Stimulated activated CD8-positive, alpha-beta memory T cell treated with anti-CD3 and anti-CD28 coated beads, Interleukin-15, amount 100 ng/mL, for 1 hour (primary cell): ENCODE measurements at places on chromosomes 1 and 21.

GRCh38 chr1:119080586-119080985 lies 59.9 kb downstream of the WARS2 start:
- no peak for DNase-seq

GRCh38 chr1:155272466-155273342 lies 600 bp downstream of the CLK2 start:
- no peak for DNase-seq

DNA sequence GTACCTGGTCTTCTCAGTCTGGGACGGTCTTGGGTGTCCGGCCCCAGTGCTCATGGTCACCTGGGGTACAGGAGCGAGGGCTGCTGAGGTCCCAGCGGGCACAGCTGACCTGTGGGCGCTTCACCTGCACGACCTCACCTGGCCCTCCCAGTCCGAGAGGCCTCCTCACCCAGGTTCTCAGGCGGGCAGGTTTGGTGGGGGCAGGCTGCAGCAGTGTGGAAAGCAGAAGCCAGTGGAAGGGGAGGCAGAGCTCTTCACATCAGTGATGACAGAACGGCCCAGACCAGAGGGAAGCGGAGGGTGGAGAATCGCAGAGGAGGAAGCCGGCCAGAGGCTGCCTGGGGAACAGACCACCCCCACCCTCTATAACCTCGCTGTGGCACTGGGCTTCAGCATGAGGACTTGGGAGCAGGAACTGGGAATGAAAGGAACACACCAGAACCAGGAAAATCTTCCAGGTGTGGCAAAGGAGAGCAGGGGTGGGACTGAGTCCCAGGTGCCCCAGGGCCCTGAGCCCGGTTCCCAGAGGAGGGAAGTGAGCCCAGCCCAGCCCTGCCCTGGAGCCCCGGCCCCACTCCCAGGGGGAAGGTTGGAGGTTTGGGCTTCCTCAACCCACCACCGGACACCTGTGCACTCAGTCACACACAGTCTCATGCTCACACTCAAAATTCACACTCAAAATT lies 265.2 kb upstream of the VAMP3 start:
- no peak for DNase-seq

DNA sequence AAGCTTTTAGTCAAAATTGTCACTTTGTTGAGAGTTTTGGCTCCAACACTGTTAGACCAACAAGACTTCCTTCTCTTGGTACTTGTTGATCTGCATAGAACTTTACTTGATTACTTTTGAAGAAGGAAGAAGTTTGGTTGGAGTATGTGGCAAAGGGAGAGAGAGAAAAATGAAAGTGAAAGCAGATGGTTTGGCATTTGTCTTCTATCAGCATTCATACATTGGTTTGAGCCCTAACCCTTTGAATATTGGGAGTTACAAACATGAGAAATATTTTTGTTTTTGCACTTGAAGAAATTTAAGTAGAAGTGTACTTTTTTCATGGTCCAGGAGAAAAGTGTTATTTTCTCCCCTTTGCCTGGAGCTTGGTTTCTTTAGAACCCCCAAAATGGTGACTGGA lies 169.8 kb downstream of the ADGRL4 start:
- DNase-seq, result no peak

DNA sequence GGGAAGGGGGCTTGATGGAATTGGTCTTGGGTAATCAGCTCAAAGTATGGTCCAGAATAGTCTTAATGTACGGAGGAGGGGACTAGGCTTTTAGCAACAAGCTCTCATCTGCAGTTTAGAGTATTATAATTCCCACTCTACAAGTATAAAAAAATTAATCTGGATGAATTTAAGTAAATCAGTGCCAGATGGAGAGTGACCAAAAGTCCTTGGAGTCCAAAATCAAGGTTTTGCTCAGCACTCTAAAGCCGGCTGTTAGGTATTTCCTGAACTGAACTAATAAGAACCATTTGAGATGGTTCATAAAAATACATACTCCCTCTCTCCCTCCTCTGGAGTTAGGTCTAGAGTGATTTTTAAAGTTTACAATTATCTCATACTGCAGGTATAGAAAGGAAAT lies 23.7 kb downstream of the GLUL start:
- no peak for DNase-seq

DNA sequence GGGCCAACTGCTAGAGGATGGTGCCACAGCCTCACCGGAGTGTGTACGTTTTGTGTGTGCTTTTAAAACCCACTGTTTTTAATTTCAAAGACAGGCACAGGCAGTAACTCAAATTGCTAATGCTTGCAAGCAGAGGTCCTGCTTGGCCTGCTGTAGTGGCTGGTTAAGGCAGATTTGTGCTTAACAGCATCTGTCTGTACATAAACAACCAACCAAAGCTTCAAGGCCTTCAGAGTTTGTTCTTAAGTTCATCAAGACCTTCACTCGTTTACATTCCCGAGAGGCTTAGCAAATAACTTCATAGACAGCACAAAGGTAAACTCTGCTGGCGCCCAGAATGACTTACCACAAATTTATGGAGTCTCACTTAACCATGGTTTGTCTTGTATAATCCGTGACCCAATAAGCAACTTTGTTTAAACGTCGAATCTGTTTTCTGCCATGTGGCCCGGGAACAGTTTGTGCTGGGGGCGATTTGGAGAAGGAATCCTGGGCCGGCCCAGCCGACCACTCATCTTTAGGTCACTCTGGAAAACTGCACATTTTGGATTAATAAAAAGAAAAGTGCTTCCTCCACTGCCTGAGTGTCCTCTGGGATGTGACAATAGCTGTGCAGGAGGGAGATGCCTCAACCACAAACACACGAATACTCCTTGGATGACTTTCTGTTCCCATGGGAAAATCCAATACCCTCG lies 58.1 kb downstream of the CAPZB start:
- DNase-seq, result no peak

- no peak for DNase-seq
Observed at GRCh38 chr21:35819134-35819533, 241.2 kb downstream of the SETD4 start.

DNA sequence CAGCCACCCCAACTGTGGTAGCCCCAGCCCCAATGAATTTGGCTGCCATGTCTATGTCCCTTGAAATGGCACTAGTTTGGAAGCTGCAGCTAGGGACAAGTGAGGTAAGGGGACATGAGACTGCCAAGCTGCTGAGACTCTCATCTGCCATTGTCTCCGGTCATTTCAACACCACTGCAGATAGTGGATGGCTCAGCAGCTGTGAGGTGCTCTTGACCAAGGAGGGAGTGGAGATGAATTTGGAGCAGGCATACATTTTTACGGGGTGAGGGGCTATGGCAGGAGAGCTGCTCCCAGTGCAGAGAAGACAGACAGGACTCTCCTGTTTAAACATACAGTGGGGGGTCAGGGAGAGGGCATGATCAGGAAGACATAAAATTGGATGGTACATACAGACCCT lies 315.5 kb upstream of the CAMK1G start:
- DNase-seq, result no peak

DNA sequence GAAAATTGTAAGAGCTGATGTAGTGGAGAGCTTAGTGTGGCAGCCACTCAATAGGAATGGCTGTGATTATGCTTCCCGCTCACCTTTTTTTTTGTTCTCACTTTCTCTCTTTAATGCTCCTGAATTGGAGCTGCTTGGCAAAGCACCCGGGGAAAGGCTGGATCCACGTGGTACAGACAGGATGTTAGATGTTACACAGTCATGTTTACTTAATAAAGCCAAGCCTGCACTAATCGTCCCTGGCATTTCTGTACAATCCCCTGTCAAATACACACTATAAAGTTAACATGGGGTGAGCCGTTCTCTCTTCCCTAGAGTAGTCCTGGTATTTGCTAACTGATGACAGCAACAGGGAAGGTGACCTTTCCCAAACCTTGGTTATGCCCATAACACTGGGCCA lies 187.8 kb downstream of the ZSCAN20 start:
- DNase-seq, result no peak

- no peak for DNase-seq
Observed at GRCh38 chr1:203524152-203524551, 30.2 kb downstream of the OPTC start.
